CD8-positive, alpha-beta memory T cell (primary cell): ENCODE measurements at places on chromosomes 5 and 9.

DNA sequence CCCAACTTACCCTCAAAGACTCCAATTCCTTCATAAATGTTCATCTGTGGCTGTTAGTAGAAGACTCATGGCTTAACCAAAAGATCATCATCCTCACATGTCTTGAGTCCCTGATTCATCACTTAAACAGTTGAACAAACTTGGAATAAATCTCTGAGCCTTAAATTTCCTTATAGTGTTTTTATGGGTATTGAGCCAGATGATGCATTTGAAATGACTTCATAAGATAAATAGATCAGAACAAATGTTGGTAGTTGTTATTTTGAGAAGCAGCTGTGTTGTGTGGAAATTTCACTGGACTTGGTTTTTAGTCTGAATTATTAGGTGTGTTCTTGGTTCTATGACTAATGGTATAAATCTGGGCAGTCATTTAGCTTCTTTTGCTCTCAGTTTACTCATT lies 236.2 kb downstream of the NNT start:
- no peak for DNase-seq

DNA sequence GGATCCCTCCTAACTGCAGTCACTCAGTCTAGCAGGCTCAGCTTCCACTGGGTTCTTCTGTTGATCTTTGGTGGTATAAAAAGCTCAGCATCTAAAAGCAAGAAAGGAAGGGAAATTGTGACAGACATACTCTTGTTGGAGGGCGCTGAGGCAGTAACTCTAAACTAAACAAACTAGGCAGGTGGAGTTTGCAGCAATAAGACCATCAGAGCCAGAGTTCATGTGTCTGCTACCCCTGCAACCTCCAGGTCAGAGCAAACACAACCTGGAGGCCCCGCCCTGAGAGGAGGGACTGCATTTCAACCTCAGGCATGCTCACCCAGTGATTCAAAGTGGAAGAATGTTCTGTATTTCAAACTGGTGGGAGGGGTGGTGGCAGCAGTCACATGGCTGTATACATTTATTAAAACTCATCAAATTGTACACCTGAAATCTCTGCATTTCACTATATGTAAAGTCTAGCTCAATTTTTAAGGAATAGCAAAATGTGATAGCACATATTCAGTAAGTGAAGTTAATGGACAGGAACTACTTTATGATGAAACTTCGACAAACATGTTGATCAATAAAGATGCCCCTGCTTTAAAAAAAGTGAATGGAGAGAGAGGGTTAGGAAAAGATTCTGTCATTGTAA lies 7.1 kb downstream of the ACTL7A start:
- DNase-seq = no peak

DNA sequence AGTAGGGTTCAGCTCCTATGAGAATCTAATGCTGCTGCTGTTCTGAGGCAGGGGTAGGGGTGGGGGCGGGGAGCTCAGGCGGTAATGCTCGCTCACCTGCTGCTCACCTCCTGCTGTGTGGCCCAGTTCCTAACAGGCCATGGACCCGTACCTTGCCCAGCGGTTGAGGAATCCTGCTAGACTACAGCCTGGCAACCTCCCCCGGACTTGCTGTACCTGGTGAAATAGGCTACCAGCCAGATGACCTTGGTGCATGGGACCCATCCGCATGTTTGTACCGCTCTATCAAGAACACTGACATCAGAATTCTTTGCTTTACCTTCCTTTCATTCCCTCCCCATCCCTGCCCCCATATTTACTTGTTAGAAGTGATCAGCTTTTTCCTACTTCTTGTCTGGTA lies 15.3 kb downstream of the IL31RA start:
- DNase-seq = no peak

DNA sequence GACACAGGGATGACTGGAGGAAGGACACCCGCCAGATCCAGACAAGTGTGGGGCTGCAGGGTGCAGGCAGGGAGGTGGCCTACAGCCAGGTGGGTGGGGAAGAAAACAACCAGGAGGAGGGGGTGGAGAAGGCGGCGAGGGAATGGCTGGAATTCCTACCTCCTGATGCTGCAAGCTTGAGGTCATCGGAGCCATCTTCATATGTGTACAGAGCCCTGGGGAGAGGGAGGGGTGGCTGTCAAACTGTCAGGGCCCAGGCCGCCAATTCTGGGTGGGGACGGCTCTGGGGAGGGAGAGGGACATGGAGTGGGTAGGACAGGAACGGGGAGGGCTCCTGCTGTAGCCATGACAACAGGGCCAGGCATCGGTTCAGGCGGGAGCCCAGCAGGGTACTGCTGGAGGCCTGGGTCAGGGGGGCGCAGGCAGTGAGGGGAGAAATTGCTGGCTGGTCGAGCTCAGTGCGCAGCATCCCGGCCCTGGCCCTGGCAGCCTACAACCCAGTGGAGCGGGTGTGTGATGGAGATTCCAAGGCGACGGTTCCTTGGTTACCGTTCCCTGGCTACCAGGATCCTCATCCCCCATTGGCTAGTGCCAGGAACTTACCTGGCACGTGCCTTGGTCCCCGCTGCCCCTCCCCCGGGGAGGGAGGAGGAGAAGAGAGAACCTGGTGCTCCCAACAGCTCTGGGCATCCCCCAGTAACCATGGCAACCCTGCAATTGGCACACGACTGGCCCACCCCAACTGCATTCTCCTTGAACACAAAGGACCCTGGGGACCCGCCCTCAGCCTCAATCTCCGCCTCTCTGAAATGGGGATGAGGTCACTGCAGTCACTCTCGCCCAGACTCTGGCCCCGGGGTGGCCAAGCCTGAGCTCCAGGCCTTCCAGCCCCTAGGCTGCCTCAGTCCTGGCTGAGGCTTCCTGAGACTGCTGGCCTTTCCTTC lies 4.5 kb downstream of the DBN1 start:
- no peak for DNase-seq

DNA sequence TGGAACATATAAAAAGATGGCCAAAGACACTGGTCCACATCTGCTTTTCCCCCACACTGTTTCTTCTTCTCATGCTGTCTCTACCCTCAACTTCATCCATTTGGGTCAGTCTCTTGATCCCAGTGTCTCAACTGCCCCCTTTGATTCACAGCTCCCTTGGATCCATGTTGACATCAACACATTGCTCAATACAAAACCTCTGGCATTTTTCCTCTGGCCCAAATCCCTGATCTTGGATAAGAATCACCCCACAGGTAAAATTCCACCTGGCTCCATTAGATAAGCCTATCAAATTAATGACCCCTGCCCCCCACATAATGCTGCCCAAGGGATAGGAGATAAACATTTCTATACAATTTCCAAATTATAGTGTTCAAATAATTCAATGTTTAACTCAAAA lies 229.8 kb downstream of the TLE1 start:
- DNase-seq = no peak

- DNase-seq = no peak
Measured at GRCh38 chr5:157444224-157444623, 15.8 kb upstream of the NIPAL4 start.

DNA sequence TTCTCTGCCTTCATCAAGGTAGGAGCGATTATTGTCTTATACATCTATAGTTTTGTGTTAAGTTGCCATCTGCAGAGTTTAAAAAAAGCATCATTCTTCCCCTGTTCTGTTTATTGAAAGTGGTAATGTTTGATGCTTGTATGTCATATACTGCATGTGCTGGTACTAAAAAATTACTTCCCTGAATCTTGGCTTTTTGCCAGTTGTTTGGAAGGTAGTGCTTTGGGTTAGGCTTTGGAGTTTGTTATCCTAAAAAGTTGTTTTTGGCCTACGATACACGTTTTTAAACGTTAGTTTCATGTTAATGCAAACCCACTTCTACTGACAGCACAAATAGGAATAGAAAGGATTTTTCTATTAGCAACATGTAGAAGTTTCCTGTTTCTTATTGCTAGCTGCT lies 158.3 kb downstream of the GIN1 start:
- DNase-seq = no peak

- no peak for DNase-seq
Measured at GRCh38 chr9:97484134-97484533, 17.3 kb upstream of the TMOD1 start.

DNA sequence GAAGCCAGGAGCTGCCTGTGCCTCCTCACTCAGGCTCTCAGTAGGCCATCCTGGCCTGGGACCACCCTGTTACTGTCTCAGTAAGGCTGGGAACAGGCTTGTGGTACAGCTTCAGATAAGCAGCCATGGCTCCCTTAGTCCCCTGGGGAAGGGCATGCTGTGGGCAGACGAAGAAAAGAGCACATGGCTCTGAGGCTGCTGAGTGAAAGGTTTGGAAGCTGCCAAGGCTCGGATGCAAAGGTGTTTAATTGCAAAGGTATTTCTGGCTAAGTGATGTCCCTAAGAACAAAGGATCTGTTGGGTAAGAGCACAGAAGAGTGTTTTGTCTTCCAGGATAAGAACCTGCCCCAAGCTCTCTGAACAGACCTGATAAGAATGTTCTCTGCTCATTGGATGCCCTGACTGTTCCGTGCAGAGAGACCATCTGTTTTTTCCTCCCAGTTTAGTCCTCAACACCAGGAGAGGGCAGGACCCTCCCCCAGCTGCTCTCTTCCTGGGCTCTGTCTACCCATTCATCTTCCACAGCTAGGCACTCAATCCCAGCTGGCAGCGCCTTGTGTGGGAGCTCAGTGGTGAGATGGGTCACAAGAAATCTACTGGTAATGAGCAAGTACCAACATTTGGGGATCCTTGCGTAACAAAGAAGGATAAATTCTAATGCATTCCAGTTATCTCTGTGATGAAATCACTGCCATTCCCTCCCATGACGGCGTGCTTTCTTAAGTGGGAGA lies 17.7 kb downstream of the ANGPTL2 start:
- no peak for DNase-seq

DNA sequence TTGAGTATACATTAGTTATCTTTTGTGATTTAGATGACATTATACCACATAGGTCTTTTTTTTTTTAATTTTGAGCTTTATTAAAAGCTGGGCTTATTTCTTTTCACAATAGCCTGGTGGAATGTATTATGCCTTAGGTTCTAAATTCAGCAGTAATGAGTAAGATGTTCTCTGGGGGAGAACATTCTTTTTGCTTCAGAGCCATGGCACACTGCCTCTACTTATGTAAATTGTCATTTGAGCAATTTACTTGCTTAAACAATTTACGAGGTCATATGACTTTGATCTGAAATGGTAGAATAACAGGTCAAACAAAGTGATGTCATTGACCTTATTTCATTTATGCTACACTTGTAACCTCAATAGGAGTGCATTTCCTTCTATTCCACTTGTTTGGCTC lies 154.2 kb downstream of the FOCAD start:
- no peak for DNase-seq

GRCh38 chr9:9919174-9919775 lies 693.5 kb downstream of the PTPRD start:
- no peak for DNase-seq

DNA sequence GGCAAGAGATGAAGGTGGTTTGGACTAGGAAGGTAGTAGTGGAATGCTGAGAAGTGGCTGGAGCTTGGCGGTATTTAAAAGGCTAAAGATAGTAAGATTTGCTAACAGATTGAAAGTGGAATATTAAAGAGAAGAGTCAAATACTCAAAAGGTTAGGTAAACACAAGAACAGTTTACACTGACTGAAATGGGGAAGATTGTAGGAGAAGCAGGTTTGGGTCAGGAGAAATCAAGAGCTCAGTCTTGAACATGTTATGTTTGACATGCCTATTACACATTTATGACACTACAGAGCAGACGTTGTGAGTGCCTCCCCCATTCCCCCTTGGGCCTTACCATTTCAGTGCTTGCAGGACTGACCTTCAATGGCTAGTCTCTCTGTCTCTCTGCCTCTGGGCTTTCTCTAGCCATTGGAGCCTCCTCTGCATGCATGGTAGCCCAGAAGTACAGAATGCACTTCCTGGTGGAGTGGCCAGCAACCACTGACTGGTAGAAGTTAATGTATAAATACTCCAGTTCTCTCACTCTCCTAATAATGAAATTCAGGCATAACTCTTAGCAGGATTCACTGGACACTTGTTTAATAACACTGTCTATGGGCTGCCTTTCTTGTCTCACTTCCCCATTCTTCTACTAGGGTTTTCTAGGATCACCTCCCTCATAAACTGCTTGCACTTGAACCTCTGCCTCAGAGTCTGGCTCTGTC lies 56.8 kb downstream of the HMGCS1 start:
- DNase-seq = no peak

- DNase-seq = no peak
Measured at GRCh38 chr5:134935711-134936602, 31.0 kb downstream of the PCBD2 start.

DNA sequence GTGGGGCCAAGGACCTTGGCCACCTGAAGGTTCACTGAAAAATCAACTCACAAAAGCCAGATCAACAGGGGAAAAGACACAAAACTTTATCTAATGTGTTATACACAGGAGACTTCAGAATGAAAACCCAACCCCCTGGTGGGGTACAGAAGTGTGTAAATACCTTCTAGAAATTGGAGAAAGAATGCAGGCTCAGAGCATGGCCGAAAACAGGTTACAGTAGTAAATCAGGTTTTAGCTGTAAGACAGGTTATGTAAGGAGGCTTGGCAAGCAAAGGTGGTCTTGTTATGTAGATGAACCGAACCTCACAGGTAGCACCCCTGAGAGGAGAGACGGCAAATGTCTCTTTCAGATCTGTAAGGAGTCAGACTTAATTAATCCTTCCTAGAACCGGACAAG lies 10.0 kb downstream of the CEMIP2 start:
- no peak for DNase-seq

DNA sequence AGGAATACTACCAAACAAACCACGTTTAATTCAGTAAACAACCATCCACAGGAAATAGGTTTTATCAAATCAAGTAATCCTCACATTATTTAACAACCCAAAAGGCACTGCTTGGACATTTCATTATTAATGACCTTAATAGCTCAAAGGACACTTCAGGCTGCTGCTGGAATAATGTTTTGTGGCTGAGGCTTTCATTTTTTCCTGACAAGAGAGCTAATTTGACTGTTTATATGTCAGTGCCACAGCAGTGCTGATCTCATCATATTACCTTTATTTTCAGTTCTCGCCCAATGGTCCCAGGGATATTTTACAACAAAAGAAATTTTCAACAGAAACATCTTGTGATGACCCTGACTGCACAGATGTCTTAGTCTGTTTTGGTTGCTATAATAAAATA lies 589.8 kb upstream of the GRAMD2B start:
- DNase-seq = no peak

- DNase-seq = no peak
Measured at GRCh38 chr9:131320031-131320685, 30.6 kb downstream of the PLPP7 start.

DNA sequence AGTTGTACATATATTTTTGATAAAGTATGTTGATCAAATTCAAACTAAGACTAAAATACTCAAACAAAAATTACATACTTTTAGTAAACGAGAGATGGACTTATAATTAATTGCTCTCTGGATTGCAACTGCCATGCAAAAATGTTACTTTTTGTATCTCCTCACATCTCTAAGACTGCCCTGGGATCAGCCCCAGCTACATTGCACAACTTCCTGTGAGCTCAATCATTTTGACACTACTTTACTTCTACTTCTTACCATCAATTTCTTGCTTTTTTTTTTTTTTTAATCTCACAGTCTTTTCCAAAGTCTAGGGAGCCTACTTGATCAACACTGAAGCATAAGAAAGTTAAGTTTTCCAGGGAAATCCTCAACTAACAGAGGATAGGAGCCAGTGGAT lies 506.0 kb upstream of the CDH10 start:
- no peak for DNase-seq
